ENCODE measurements at places on chromosomes 16 and 17.

GRCh38 chr17:61306003-61306402 lies 93.6 kb upstream of the TBX2 start:
- no peak for DNase-seq

GRCh38 chr16:11662582-11662981 lies 5.7 kb upstream of the SNN start:
- no peak for DNase-seq

DNA sequence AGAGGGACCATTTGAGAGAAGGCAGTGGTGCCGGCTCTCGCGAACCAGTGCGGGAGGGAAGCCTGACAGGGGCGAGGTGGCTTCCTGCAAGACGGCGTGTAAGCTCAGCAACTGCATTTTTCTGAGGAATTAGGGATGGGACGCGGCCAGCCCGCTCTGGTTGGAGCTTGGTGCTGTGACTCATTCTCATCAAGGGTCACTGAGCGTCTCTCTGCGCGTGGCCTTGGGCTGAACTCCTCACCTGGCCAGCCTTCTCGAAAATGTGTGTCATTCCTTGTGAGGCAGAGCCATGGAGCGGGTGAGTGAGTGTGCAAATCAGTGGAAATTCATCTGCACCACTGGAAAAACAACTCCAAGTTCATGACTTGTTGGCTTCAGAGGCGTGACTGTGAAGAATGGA lies 52.8 kb downstream of the NTN1 start:
- no peak for DNase-seq

DNA sequence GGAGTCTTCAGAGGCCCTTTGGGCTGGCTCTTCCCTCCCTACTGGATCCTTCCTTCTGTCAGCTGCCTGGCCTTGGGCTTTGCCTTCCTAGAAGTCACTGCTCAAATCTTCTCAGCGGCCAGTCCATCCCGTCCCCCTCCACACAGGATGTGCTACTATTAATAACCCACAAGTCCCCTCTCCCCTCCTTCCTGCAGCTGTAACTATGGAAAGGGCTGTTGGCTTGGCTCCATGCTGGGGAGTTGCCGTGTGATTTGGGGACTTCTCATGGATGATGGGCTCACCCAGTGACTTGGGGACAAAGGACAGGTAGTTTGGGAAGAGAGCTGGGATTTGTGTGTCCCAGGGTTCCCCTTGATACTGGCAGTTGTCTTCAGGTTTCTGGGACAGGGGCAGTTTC lies 19.4 kb downstream of the TMEM94 start:
- no peak for DNase-seq

DNA sequence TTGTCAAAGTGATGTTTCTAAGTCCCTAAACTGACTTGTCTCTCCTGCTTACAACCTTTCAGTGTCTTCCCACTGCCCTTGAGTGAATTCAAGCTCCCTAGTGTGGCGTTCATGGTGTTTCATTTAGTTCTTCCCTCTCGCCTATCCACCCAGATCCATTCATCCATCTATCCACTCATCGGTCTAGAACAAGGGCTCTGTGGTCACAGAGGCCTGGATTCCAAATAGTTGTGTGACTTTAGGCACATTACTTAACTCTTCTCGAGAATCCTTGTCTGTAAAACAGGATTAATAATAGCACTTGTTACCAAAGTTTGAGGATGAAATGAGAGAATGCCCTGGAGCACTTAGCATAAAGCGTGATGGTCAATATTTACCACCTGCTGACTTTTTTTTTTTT lies 870 bp upstream of the TAC4 start:
- DNase-seq, result no peak

Data from stimulated activated CD8-positive, alpha-beta memory T cell treated with anti-CD3 and anti-CD28 coated beads, Interleukin-7, amount 100 ng/mL, for 48 hours (primary cell).